Temporal lobe (tissue), 4 donors: ENCODE measurements at places on chromosomes 11 and 22. TPM values are rescaled to one million over a fixed set of nuclear protein-coding genes. Genes with fewer than 3 reads are reported as not detected.

KIF18A gene
- 3.4 TPM for total RNA-seq

GSTT2B gene
- 0.74 TPM for total RNA-seq

TTC36 gene
- total RNA-seq: 3.7 TPM

OR8G5 gene
- total RNA-seq: not detected

NCAM1 gene
- 514 TPM for total RNA-seq
